ENCODE measurements at places on chromosomes 11 and 22.

GRCh38 chr11:19661827-19662226 lies 50.8 kb upstream of the NAV2 start:
- no peak for DNase-seq

GRCh38 chr22:39745789-39746188 lies 147.8 kb downstream of the ENTHD1 start:
- no peak for DNase-seq

- DNase-seq, result no peak
Measured at GRCh38 chr11:19176629-19177186, 25.1 kb downstream of the CSRP3 start.

DNA sequence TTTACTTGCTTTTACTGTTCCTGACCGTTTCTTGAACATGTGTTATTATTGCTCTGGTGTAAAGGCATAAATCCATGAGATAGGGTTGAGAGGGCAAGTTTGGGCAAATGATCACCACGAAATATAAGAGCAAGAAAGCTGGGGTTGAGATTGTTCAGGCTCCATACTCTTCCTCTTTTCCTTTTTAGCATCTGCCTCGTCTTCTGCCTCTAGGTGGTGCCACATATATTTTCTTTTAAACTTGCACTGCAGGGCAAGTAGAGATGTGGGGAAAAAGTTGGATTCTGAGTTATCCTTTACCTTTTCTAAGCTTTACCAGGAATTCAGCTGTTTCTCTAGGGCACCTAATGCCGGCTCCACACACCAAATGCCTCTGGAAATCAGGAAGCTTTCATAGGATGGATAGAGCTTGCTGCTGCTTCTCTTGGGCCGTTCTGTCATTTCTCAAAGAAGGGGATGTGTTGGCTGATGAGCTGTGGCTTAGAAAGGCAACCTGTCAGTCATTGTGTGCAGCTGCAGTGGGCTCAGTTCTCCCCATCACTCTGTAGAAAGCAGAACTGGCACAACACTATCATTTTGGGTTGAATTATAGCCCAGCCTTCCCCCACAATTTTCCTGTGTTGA lies 98.2 kb downstream of the LDLRAD3 start:
- DNase-seq, result no peak

Data from right lung (tissue), 10 donors.